Suprapubic skin (tissue), 4 donors: ENCODE measurements at places on chromosomes 2 and 18. TPM values are rescaled to one million over a fixed set of nuclear protein-coding genes. Genes with fewer than 3 reads are reported as not detected.

DNA sequence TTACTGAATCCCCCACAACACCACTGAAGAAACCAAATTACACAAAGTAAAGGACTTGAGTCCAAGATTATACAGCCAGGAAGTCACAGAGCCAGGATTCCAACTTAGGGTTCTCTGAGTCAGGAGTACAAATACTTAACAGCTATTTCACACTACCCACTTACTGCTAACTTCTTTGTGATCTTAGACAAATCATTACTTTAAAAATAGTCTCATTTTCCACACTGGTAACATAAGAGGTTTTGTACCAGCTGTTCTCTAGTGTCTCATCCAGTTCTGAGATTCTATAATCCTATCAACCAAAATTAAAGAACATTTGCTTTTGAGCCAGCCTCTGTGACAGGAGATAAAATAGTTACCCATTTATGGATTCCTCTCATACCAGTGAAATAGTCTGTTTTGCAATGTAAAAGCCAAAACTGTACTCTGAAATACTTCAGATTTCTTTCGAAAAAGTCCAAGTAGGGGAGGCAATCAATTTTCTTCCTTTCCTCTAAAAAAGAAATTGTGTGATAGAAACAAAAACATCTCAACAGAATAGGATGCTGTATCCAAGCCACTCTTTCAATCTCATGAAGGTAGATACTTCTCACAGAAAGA lies 157.6 kb downstream of the LRATD1 start:
- no peaks in the 10 kb centered on the region for H3K4me1 ChIP-seq
- no peak for DNase-seq
- no peak overlapping the region for H3K27ac ChIP-seq

The TUBA3D gene
- total RNA-seq = not detected

DNA sequence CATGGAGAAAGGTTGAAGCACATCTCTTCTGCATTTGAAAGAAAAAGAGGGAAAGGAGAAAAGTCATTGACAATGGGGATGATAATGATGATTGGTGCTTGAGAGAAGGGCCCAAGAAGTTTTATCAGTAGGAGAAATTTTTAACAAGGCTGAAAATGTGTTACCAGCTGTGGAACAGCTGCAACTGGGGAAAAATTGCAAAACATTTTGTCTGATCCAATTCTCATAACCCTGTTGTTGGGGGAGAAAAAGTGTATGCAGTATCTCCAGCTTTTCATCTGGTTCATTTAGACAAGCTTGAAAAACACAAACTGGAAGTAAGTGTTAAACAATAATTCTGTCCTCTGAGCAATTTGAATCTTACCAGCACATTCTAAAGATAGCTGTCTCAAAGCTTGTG lies 92.7 kb downstream of the CSRNP3 start:
- no peak for DNase-seq
- H3K27ac ChIP-seq = no peak overlapping the region
- no peaks in the 10 kb centered on the region for H3K27me3 ChIP-seq
- no peaks in the 10 kb centered on the region for H3K4me1 ChIP-seq

GRCh38 chr2:225207043-225207442 lies 164.8 kb upstream of the DOCK10 start:
- no peak overlapping the region for H3K27ac ChIP-seq
- H3K4me3 ChIP-seq = no peak overlapping the region
- H3K27me3 ChIP-seq = no peaks in the 10 kb centered on the region
- H3K36me3 ChIP-seq = no peaks in the 10 kb centered on the region
- no peak for DNase-seq

DNA sequence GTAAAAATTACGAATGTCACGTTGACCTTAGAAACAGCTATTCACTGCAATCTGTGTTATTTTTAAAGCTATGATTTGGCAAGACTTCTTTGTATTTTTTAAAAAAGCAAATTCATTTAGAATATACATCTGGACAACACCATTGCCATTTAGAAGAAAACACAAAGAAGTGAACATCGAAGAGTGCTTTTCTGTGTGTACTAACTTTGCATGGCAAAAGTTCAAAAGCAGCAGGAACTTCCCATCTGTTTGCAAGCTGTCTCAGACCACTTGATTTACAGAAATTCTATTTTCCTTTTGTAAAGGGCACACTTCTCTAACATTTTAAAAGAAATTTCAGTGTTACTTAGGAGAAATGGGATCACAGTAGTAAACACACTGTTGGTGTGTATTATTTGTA lies 145.9 kb downstream of the CALCRL start:
- DNase-seq = no peak
- H3K4me1 ChIP-seq = no peaks in the 10 kb centered on the region
- H3K27me3 ChIP-seq = no peaks in the 10 kb centered on the region
- H3K4me3 ChIP-seq = no peak overlapping the region

GRCh38 chr18:3814816-3815215 lies 364.8 kb downstream of the TGIF1 start:
- no peaks in the 10 kb centered on the region for H3K27me3 ChIP-seq
- H3K4me1 ChIP-seq = no peaks in the 10 kb centered on the region
- DNase-seq = no peak
- H3K36me3 ChIP-seq = no peaks in the 10 kb centered on the region

- no peak for DNase-seq
- no peak overlapping the region for H3K27ac ChIP-seq
- no peaks in the 10 kb centered on the region for H3K36me3 ChIP-seq
- peaks cover 4% of the 10 kb centered on the region for H3K4me1 ChIP-seq
- H3K27me3 ChIP-seq = peaks cover 3% of the 10 kb centered on the region
These were observed 32.1 kb upstream of the INSIG2 start for GRCh38 chr2:118056165-118056534.

- H3K27ac ChIP-seq = no peak overlapping the region
- H3K27me3 ChIP-seq = peaks cover 16% of the 10 kb centered on the region
- no peaks in the 10 kb centered on the region for H3K36me3 ChIP-seq
- DNase-seq = no peak
- H3K4me3 ChIP-seq = no peak overlapping the region
- peaks cover 4% of the 10 kb centered on the region for H3K4me1 ChIP-seq
These were observed 138.5 kb upstream of the DLX2 start for GRCh38 chr2:172241222-172241621.

GRCh38 chr2:214361116-214361515 lies 49.7 kb upstream of the VWC2L start:
- H3K27me3 ChIP-seq = no peaks in the 10 kb centered on the region
- no peak for DNase-seq
- H3K36me3 ChIP-seq = no peaks in the 10 kb centered on the region
- no peaks in the 10 kb centered on the region for H3K4me1 ChIP-seq
- no peak overlapping the region for H3K27ac ChIP-seq

The CRYGC gene
- not detected for total RNA-seq

The SLC4A5 gene
- total RNA-seq = 4.2 TPM

DNA sequence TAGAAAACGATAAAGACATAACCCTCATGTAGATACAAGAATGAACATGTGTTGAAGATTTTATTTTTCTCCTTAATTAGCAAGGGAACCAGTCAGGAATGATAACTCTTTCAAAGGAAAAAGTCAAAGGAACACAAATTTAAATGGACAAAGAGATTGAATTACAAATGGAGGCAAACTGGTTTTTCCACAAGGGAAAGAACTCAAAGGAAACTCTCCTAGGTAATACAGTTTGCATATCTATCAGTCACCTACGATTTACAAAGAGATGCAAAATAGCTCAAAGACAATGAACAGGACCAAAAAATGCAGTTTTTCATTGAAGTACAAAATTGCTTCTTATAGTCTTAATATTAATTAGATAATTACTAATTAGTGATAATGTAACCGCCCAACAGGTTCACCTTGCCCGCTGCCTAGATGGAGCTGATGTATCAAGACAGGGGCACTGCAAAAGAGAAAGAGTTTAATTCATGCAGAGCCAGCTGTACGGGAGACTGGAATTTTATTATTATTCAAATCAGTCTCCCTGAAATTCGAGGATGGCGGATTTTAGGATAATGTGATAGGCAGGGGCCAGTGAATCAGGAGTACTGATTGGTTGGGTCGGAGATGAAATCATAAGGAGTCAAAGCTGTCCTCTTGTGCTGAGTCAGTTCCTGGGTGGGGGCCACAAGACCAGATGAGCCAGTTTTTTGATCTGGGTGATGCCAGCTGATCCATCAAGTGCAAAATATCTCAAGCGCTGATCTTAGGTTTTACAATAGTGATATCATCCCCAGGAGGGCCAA lies 151.0 kb downstream of the TMEM17 start:
- H3K27me3 ChIP-seq = no peaks in the 10 kb centered on the region
- no peak overlapping the region for H3K27ac ChIP-seq
- DNase-seq = no peak
- H3K4me3 ChIP-seq = no peak overlapping the region
